ENCODE measurements at places on chromosomes 1 and 21.

DNA sequence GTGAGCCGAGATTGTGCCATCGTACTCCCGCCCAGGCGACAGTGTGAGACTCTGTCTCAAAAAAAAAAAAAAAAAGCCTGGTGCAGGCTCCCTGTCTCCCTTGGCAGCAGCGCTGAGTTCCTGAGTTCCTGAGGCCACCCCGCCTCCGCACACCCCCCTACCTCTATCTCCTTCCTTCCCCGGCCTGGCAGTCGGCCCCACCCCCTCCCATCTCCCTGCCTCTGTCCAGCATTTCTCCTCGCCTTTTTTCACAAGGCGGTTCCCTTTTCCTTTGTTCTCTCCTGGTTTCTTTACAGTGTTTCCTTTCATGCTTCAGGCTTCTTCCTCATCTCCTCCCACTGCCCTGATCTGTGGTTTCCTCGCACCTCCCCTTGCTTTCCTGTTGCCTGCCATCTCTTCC, 2.7 kb downstream of the RORC start:
- DNase-seq, result no peak

- no peak for DNase-seq
These were observed 11.2 kb downstream of the TRIM62 start for GRCh38 chr1:33170351-33171274.

DNA sequence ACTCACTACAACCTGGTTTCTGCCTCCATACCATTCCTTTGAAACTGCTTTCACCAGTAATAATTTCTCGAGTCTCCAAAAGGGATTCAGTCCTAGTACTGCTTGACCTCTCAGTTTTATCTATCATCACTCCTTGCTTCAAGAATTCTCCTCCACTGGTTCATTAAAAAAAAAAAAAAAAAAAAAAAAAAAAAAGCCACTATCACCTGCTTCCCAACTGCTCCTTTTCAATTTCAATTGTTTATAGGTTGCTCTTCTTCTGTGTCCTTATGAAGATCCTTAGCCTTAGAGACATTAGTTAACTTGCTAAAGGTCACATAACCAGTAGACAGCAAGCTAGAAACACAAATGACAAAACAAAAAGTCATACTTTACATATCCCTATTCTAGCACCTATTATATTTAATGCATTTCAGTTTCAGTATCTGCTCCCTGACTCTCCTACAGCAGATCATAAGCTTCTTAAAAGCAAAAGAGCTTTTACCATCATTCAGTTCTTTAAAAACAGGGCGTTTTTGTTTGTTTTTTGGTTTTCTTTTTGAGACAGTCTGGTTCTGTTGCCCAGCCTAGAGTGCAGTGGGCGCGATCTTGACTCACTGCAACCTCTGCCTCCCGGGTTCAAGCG, 7.1 kb downstream of the NRDC start:
- no peak for DNase-seq

- DNase-seq, result no peak
These were observed 123.3 kb downstream of the CNIH3 start for GRCh38 chr1:224739303-224739996.

DNA sequence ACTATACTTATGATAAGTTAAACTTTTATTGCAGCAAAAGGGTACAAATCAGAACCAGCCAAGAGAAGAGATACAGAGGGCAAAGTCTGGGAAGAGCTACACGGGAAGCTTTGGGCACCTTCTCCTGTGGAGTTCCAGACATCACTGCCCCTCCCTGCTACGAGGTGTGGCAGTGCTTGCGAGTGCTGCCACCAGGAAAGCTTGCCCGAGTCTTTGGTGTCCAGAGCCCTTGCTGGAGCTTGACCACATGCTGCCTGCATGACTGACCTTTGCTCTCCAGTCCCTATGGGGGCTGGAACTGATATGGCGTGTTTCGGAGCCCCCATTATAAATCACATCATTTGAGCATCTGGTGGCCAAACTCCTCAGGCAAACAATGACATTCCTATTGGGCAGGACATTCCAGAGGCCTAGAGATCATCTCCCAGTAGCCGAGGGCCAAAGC, 23.4 kb downstream of the PLEKHO1 start:
- no peak for DNase-seq

DNA sequence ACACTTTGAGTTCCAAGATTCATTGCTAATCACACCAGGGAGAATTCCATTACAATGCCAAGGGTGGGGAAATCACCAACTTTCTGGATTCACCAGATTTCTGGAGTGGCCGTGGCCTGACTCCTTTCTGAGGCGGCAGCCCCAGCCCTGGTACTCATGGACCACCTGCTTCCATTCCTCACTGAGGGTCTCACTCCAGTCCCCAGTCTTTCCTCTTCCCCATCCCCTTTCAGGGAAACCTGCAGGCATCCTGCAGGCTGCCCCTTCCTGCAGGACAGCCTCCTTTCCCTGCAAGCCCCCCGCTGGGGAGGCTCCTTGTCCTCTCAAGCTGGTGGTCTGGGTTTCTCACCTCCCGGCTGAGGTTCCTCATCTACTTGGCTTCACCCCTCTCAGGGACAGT, 12.7 kb upstream of the CDK18 start:
- DNase-seq, result no peak

- DNase-seq, result no peak
These were observed 235.0 kb upstream of the NFIA start for GRCh38 chr1:60847391-60847790.

- DNase-seq, result no peak
These were observed at the start of gene KANK4 for GRCh38 chr1:62318756-62319544. Gene KANK4 (minus strand): TSS chr1:62319434. CDS start chr1:62281564, 37,870 bp downstream.

DNA sequence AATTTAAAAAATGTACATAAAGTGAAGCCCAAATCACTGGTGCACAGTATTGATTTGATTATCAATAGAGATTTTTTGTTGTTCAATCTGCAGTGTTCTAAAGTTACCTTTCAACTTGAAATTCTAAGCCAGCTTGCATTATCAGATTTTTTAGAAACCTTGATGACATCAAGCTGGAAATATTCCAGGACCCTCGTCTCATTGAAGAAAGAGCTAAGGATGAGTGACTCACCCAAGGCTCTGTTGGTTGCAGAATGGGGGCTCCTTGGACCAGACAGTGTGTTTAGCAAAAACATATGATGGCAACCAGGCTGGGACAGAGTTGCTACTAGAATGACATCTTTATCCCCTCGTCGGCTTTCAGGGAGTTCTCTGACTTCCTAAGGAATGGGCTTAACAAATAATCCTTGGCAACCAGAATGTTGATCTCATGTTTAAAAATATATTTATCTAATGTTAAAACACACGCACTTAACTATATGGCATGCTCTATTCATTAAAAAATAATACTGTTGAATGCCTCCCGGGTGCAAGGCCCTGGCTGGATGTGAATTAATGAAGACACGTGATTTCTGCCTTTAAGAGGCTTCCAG, 79.7 kb downstream of the RUNX3 start:
- DNase-seq, result no peak

DNA sequence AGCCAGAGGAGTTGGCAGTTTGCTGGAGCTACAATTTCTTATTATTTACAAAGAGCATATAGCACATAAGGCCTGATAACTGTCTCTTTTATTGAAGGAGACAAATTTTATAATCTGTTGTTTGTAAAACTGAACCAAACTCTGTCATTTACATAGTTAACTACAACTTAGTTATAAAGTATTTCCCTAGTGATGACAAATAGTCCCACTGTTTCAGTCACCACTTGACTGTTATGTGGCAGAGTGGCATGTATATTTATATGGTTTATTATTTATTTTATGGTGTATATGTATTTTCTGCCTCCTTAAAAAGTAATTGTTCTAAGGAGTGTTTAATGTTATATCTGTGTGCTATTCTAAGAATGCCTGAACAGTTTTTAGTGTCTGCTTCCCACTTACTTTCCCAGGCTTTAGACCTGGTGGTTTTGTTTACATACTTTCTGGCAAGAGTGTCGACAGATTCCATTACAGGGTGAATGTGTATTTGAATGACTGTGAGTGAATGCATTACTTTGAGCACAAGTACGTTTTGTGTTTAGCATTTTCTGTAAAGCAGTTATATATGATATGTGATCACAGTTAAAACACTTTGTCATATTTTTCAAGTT, 10.0 kb downstream of the TSEN15 start:
- DNase-seq, result no peak

- DNase-seq, result no peak
These were observed 15.2 kb downstream of the ZNF697 start for GRCh38 chr1:119632841-119633240.

DNA sequence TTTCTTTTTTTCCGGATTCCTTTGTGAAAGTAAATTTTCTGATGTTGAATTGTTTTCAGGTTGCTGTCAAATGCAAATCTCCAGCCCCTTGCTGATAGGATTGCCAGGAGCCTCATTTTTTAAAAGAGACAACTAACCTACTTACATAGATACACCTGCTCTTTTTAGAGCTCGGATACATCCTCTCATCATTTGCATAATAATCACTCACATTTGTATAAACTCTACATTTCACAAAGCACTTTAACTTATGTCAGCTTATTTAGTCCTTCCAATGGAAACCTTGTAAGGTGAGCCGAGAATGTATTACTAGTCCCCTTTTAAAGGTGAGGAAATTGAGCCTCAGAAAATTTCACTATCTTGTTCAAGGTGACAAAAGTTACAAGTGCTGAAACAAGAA, 84.8 kb downstream of the KCTD3 start:
- DNase-seq, result no peak

DNA sequence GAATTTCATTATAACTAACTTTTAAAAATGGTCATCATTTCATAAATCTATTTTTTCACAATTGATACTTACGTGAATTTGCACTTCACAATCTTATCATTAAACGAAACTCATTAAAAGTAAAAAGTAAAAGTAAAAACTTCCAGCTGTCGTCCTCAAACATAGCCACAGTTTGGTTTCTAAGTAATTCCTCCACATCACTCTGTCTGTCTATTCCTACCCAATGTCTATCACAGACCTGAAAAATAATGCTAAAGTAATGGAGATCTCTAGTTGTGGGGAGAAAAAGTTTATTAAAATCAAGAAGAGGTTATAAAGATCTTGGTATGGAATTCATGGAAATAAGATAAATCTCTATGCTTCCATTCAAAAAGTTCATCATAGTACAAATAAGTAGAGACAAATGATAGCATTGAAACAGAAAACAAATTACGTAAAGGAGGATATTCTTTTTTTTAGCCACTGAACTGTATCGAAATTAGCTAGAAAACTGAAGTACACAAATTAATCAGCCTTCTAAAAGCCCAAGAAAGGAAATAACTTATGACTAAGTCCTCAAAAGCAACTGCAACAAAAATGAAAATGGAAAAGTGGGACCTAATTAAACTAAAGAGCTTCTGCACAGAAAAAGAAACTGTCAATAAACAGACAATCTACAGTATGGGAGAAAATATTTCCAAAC, 148.6 kb downstream of the TIAM1 start:
- DNase-seq, result no peak

- no peak for DNase-seq
These were observed 50.9 kb downstream of the LEPR start for GRCh38 chr1:65471213-65471833.

DNA sequence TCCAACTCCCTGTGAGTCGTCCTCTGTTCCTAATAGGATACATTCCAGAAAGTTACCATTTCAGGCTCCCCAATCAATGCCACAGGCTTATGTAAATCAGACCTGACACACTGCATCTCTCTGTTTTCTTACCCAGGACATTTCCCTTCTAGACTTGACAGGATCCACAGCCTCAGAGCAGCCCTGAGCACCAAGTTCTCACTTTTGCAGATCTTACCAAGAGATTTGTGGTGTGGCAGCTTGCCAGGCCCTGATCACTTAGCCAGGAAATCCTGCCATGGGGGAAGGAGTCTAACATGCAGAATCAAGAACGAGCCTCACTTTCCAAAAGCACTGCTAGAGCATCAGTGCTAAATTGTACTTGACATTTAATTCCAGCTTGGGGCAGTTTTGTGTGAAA, 202.9 kb downstream of the TBX15 start:
- no peak for DNase-seq

- no peak for DNase-seq
These were observed 8.5 kb upstream of the CD58 start for GRCh38 chr1:116579259-116579875.

DNA sequence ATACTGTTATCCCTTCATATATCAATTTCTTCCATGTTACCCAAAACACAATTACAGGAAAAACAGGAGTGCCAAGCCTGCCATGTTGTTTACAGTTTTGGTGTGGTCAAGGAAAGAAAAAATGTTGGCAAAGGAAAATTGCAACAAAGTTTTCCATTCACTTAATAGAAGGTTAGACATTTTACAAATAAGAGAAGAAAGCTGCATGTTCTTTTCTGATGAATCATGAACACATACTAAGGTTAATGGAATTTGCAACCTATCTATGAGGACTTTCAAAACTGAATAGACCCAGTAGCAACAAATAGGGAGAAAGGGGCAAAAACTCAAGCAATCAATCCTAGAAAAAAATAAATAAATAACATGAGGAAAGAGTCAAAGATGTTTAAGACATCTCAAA, 556.7 kb downstream of the DPYD start:
- no peak for DNase-seq

GRCh38 chr1:173057984-173058383, 7.2 kb upstream of the TNFSF18 start:
- DNase-seq, result no peak

DNA sequence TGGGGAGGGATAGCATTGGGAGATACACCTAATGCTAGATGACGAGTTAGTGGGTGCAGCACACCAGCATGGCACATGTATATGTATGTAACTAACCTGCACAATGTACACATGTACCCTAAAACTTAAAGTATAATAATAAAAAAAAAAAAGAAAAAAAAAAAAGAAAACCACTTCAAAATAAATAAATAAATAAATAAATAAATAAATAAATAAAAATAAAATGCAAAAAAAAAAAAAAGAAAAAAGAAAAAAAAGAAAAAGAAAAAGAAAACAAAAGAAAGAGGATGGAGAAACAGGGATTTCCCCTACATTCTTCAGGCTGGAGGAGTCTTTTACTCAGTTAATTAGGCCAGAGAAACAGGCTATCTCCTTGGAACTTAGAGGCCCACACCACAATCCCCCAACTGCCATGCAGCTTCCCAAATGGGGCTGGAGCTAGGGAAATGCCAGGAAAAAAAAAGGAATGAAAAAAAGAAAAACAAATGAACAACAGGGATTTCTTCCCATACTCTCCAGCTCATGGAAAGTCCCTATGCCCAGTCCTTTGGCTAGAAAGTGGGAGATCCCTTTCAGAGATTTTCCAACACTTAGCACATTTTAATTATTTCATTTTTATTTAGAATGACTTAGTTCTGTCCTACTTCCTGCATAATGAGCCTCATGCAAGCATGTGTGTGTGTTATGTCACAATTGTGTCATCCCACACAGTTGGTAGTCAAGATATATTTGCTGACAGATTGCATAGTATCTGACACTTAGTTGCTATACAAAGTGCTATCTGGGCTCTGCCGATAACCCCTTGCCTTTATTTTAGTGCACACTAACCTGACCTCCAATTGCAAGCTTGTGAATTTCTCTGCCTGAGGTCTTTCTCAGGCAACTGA, 486.4 kb downstream of the PLPP3 start:
- DNase-seq, result no peak

All from stimulated activated naive CD4-positive, alpha-beta T cell (primary cell).